ENCODE measurements at places on chromosomes 6 and 20. TPM values are rescaled to one million over a fixed set of nuclear protein-coding genes. Genes with fewer than 3 reads are reported as not detected.

Gene EDN1
- polyA plus RNA-seq: 1.7 TPM

Gene EDN3
- polyA plus RNA-seq: not detected

Gene SIRPD
- polyA plus RNA-seq: not detected

Gene SRC
- polyA plus RNA-seq: 13.9 TPM

Gene BEND6
- polyA plus RNA-seq: 9.2 TPM

Gene NQO2
- polyA plus RNA-seq: 32.4 TPM

Gene PPP1R14C
- not detected for polyA plus RNA-seq

Gene HLA-DRB5
- not detected for polyA plus RNA-seq

Gene WTAP
- 38.5 TPM for polyA plus RNA-seq

Gene TBP
- 14.3 TPM for polyA plus RNA-seq

DNA sequence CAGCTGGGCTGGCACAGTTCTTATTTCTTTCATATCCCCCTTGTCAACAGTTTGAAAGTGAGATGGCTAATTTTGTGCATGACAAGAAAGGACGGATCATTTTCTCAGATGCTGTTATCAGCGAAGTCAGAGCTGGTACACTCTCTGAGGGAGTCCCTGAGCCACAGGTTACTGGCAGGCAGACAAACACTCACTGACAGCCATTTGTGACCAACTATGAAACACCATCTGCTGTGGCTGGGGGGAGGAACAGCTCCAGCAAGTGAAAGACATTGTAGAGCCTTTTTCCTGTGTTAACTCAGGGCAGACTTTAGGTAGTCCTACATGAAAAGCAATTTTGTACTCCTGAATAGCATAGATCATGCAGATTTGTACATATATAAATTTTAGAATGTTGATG is 22.2 kb downstream of the OLIG3 start:
- DNase-seq: no peak

- no peak for DNase-seq
These were observed 495.1 kb downstream of the NKAIN2 start for GRCh38 chr6:124298730-124299129.

DNA sequence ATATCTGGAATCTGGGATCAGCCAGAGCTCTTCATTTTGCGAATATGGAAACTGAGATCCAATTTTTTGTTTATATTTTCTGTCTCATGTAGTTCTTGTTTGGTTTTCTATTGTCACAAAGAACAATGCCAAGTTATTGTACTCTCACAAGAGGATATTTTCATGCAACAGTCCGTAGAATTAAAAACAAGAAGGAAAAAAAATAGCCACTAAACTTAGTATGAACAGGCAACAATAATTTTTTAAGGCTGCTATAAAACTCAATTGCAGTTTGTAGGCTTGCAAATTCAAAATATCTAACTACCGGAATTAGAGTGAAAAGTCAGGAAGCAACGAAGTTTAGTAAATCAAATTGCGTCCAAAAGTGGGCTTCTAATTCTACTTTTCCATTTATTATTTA is 1.2 kb downstream of the POPDC3 start:
- DNase-seq: no peak

DNA sequence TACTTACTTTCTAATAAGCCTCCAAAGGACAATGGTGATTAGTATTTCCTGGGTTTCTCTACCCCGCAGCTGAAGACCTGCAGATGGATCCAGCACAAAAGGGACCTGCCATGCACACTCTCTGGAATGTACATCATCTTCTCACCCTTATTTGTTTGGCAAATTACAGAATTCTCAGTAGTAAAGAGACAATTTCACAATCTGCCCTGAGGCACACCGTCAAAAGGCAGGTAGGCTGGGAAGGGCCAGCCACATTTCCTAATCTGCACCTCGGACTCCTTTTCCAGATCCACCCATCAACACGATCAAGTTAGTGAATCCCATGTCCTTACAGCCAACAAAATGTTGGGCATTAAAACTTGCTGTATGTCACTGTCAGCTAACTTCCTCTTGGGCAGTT is 4.9 kb downstream of the OVOL2 start:
- no peak for DNase-seq

GRCh38 chr6:89267918-89268317 is 47.2 kb downstream of the GABRR2 start:
- no peak for DNase-seq

GRCh38 chr6:137768935-137769334 is 98.1 kb upstream of the TNFAIP3 start:
- no peak for DNase-seq

DNA sequence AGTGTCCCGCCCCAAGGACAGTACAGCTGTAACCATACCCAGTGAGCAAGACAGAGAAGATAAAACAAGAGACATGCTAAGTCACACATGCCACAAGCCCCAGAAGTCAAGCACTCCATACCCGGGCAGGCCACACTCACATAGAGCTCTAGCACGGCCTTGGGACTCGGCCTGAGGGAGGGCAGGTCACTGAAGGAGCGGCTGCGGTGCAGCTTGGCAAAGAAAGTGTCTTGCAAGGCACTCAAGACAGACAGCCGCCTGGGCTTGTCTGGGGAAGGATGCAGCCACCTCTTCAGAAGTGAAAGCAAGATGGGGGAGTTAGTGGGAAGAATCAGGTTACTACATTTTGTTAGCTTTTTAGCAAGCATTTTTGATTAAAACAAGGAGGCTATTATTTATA is 48.7 kb upstream of the ARMH2 start:
- no peak for DNase-seq

DNA sequence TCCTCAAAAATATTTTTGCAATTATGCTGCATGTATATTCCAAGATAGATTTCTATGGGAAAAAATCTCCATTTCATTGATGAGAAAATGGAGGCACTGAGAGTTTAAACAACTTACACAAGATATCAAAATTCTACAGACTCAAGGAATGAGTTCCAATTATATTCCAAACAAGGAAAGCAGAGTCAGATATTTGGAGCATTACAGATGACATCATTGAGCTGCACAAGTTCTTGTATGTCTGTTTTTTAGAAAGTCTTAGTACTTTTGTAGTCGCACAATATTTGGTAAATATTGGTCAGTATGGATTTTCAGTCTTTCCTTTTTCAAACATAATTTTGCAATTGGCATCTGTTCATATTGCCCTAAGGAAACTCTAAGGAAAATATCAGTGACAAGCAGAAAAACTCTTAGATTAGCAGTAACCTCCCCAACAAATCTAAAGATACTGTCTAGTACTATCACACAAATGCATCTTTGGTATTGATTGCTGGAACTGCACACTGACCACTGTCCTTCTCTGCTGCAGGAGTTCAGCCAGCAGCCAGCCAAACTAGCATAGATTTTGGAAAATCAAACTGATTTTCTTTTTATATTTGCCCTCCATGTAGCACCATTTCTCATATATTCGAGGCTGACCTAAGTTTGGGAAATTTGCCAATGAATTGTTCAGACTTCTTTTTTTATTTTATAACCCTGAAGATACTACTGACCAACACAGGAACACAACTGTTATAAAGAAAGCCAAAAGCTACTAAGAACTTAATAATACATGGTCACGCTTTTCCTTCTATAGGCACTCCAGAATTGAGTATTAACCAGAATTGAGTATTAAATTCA is 51.7 kb upstream of the TBX18 start:
- no peak for DNase-seq

- no peak for DNase-seq
These were observed at the start of gene HCK for GRCh38 chr20:32052090-32052777. TSS of gene HCK (plus strand) at chr20:32052242.

DNA sequence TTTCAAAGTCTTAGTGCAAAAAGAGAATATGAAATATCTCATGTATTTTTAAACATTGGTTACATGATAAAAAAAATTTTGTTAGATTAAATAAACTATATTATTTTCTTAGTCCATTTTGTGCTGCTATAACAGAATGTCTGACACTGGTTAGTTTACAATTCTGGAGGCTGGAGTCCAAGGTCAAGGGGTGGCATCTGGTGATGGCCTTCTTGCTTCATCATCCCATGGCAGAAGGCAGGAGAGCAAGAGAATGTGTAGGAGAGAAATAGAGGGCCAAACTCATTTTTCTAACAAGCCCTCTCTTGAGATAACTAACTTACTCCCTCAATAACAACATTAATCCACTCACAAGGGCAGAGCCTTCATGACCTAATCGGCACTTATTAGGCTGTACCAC is 11.5 kb upstream of the MCUR1 start:
- DNase-seq: no peak

DNA sequence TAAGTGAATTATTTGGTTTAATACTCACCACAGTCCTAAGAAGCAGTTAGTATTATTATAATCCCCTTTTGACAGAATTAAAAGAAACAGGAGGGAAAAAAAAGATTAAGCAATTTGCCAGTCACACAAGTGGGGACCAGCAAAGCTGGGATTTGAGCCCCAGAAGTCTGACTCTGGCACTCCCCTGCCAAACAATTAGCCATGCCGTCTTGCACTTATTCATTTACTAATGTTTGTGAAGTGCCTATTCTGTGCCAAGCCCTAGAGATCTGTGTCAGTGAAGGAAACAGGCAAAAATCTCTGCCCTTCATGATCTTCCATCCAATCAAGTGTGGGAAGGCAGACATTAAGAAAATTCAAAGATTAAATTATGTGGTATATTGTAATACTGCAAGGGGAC is 126.0 kb upstream of the TOP1 start:
- no peak for DNase-seq

- DNase-seq: no peak
These were observed 102.2 kb downstream of the SYCP2 start for GRCh38 chr20:59831024-59831915.

DNA sequence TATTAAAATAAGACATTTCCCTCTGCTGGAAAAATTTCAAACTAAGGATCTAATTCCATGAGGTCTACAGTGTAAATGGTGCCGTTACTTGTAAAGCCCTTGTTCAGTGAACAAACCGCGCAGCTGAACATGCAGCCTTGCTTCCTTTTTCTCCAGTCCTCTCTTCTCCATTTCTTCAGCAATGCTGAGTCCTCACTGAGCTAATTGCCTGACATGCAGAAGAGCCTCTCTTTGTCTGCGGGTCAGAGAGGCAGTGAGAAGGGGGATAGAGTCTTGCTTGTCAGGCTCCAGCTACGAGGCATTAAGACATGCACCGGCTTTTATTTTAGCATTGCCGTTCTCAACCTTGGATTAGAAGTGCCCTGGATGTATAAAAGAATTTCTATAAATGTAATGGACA is 25.7 kb downstream of the ZDHHC14 start:
- DNase-seq: no peak

- no peak for DNase-seq
These were observed 8.8 kb downstream of the CLDN20 start for GRCh38 chr6:155272353-155273232.

DNA sequence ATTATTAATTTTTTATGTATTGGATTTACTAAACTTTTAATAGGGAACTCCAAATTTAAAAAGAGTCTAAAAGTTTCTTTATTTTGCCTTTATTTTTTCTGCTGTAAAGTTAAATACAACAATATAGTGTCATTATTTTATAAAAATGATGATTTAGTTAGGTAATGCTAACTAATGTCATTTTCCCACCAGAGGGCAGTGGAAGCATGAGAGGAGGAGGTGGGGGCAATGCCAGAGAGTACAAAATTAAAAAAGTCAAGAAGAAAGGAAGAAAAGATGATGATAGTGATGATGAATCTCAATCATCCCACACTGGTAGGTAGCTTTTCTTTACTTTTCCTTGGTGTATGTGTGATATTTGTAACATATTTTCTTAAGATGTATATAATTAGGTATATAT is 20.2 kb upstream of the FHL5 start:
- no peak for DNase-seq

DNA sequence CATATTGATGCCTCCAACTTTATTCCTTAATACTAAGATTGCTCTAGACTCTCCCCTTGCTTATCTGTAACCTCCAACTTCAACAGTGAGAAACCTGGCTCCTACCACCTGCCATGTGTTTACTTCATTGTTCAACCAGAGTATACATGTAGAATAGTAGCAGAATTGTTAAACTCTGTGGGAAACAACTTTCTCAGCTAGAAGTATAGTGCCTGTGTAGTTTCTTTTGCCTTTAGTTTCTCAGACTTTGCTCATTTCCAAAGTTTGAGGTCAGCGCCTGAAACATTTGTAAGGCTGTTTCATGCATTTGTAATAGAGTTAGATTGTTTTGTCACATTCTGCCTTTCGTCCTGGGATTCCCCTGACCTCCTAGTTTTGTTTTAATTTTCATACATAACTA is 34.9 kb upstream of the HECA start:
- DNase-seq: no peak
